ENCODE measurements at places on chromosomes 1 and 21. TPM values are rescaled to one million over a fixed set of nuclear protein-coding genes. Genes with fewer than 3 reads are reported as not detected.

DNA sequence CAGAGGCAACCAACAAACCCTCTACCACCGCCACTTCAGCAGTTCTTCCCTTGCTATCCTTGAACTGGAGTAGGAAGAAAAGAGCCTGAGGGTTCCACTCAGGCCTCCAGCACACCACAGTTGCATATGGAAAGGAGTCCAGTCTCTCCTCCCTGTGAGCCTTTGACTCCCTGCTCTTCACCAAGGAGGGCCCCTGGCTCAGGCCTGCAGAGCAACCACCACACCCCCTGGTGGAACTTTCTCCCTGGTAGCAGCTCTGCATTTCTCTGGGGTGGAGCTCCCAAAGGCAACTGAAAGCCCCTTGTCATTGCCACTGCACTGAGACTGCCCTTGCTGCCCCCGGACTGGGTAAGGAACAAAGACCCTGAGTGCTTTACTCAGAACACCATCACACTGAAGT lies 1021.5 kb upstream of the ADGRL2 start:
- DNase-seq: no peak

- no peak for DNase-seq
Observed at GRCh38 chr1:6801966-6802365, 16.7 kb downstream of the CAMTA1 start.

DNA sequence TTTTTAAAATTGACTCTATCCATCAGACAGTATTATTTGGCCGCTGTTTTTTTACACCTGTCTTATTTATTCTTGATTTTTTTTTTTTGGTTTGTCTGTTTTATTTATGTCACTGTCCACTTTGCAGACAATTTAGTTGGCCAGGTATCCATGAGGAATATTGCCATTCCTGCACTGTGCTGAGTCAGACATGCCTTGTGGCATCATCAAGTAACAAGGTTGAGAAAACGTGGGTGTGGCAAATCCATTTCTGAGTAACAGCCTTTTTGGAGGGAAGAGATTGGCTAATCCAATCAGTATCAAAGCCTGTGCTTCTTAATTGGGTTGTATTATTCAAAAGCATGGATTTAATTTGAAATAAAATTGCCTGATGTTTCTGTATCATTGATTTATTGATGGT lies 463.1 kb downstream of the USP25 start:
- no peak for DNase-seq

Gene TBX19
- 4.3 TPM for total RNA-seq

Gene ACBD6
- total RNA-seq: 47.2 TPM

Gene TNNT2
- not detected for total RNA-seq

Gene FCER1G
- 14.5 TPM for total RNA-seq

Data from naive thymus-derived CD4-positive, alpha-beta T cell (primary cell).